Central memory CD4-positive, alpha-beta T cell (primary cell): ENCODE measurements at places on chromosomes 11 and 22.

- DNase-seq = peak; percentile 42
Measured at GRCh38 chr11:9137293-9138132, 46.1 kb upstream of the SCUBE2 start.

GRCh38 chr11:22734628-22735345 is 68.4 kb downstream of the GAS2 start:
- DNase-seq = no peak

DNA sequence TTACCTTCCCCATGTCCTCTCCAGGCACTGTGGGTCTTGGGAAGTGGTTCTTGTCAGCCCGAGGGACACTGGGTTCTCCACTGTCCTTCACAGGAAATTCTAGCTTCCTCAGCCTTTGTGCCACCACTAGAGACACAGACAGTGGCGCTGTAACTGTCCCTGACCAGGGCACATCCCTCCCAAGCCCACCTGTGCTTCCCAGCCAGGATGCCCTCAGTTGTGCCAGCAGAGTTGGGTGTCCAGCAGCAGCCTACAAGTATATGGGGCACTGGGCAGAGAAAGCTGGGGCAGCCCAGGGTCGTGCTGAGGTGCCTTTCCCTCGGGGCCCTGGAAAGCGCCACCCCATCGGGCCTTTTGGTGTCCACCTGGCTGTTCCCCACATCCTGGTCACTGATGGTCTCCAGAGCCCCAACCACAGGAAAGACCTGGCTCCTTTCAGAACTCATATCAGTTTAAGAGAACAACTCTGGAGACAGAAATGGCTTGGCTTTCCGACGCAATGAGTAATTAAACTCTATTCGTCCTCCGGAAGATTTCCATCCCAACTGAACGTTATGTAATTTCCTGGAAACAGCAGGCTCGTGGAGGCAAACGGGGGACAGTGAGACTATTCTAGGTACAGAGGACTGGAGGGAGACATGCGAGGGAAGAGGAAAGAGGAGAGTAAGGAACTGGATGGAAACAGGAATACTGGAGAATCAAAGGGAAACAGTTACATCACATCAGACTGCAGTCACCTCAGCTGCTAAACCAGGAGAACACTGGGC is 28.6 kb downstream of the PPP2R1B start:
- DNase-seq = no peak

- no peak for DNase-seq
Measured at GRCh38 chr11:59614277-59615119, 1.1 kb downstream of the OSBP start.

- DNase-seq = no peak
Measured at GRCh38 chr11:92332986-92333385, 108.4 kb downstream of the FAT3 start.

DNA sequence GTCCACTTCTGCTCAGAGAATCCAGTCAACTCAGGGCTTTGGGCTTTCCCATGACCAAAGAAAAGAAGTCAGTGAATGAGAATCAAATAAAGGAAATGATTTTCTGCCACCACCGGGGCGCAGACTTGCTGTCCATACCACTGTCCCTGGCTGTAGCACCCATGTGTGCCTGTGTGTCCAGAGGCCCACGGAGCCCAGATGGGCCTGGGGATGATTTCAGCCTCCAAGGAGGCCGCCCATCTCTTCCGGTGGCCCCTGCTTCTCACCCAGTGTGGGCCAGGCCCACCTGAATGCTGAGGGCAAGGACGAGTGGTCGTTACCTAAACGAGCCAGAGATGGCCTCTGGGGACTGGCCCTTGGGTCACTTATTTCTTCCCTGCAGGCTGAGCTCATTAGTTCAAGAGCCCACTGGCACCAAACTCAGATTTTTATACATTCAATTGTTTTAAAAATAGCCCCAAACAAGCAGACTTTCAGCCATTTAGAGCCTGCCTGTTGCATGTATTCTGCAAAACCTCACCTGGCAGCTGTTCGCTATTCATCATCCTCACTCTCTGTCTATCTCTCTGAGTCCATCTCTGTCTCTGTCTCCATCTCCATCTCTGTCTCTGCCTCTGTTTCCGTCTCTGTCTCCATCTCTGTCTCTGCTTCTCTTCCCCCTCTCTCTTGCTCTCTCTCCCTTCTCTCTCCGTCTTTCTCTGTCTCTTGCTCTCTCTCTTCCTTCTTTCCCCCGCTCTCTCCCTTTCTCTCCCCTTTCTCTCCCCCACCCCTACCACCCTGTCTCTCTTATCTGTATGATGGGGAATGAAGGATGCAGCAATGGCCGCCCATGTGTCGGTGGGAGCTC is 24.2 kb downstream of the KRTAP5-5 start:
- no peak for DNase-seq

DNA sequence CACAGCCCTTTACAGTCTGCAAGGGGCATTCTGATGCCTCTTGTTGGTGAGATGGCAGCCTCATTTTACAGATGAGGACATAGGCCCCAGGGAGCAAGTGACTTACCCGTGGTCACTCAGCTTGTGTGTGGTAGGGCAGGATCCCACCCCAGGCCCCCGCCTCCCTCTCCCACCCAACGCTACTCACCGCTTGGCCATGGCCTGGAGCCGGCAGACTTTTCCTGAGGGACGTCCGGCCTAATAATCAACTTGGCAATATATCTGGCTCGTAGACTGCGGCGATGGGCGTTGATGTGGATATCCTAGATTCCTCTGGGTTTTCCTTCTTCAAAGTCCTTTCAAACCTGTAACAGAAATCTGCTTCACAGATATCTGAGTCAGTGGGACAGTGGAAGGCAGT is 57.1 kb downstream of the ARHGAP8 start:
- DNase-seq = no peak

- DNase-seq = no peak
Measured at GRCh38 chr11:77053217-77054015, 13.4 kb upstream of the CAPN5 start.

GRCh38 chr11:83054904-83055380 is 16.8 kb downstream of the RAB30 start:
- DNase-seq = no peak

DNA sequence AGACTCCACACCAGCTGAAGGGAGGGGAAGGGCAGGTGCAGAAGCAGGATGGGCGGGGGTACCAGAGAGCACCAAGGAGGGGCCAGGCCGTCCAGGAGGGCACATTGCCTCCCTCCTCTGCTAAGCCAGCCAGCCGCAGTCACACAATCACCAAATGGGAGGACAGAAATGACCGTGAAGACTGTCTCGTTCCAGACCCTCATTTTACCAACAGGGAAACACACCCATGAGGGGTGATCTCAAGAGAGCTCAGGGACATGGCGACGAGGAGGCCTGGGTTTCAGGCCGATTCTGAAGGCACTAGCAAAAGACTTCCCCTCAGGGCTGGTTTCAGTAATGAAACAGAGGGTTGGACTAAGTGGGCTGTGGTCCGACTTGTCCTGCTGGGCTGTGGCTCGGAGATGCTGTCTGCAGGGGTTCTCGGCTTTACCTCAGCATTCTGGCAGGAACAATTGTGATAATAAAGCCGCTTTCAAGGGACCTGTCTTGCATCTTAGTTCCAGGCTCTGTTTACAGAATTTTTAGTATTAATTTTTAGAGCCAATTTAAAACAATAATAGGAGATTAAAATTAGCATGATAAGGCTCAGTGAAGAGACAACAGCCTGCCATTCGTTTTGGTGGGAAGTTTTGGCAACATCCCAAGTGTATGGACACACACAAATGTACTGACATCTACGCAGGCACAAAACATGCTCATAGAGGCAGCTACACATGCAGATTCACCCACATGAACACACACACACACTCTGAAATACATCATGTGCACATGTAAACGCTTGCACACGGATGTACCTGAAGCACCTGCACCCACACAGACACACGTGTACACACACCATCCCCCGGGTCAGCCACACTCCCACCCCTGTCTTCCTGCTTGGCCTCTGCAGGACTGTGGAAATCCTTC is 2.0 kb upstream of the B3GAT1 start:
- no peak for DNase-seq

DNA sequence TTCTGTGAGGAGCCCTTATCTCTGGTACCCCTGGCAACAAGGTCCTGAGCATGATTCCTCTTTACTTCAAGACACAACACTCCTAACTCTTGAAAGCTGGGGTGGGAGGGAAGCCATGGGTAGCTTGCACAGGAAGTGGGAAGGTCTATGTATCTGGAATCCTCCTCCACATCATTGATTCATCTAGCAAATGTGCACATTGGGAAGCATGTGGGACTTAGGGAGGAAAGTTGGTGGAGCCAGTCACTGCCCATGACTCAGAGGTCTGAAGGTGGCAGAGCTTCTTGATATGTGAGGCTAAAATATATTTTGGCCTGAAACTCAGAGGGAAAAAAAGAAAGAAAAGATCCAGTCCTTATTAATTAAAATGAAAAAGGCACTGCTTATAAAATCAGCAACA is 1000.9 kb downstream of the DLG2 start:
- no peak for DNase-seq

GRCh38 chr11:90468923-90469322 is 246.1 kb upstream of the CHORDC1 start:
- no peak for DNase-seq

DNA sequence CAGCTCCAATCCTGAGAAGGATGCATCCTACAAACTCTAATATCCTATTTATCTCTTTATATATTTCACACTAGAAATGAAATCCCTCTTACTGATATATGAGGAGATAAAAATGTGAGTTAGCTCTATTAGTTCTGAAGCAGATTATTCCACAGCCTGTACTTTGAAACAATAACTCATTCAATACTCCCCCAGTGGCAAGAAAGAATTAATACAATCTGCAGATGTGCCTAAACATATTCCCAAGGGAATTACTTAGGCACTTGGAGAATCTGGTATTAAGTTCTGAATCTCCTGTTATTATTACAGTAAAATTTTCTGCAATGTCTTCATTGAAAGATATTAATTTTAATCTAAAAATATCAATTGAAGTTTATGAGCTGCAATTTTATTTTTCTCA is 59.4 kb downstream of the DDI1 start:
- DNase-seq = no peak

- no peak for DNase-seq
Measured at GRCh38 chr11:99814021-99814420, 793.3 kb downstream of the CNTN5 start.

GRCh38 chr11:128653801-128654231 is 40.1 kb upstream of the FLI1 start:
- DNase-seq = no peak

GRCh38 chr22:42376711-42377554 is 55.3 kb downstream of the NFAM1 start:
- DNase-seq = no peak

GRCh38 chr11:119320776-119321524 is 4.0 kb upstream of the MCAM start:
- DNase-seq = peak; percentile 49

DNA sequence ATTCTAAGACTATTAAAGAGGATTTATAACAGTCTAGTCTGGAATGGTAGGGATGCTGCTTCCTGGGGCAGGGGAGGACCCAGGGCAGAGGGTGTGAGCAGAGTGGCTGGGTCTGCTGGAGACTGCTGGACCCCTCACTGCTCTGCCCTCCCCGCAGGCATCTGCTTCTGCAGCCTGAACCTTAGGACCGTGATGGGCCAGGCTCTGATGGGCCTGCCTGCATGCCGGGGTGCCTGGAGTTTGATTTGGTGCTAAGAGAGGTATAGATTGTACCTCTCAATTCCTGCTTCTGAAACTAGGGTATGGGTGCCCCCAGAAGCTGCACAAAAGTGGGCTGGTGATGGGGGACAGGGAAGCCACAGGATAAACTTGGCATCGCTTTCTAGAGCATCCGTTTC is 54.9 kb downstream of the CD82 start:
- DNase-seq = no peak

DNA sequence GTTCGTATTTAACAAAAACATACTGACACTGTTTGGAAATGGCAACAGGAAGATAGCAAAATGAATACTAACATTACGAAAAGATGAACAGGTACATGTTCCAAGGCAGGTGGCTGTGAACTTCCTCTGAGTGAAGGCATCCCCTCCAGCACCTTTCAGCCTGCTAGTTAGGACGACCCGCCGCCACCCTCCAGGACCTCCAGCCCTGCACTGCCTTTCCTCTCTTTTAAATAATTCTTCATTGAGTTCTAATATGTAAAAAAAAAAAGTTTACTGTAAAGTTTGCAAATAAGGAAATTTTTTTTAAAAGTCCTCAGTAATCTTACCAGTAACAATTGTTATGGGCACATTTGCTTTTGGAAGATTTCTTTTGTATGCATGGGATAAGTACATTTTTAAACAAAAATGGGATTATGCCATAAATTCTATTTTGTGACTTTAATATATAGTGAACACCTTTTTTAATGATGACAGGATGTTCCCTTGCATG is 6.0 kb downstream of the NEAT1 start:
- DNase-seq = peak; percentile 19

DNA sequence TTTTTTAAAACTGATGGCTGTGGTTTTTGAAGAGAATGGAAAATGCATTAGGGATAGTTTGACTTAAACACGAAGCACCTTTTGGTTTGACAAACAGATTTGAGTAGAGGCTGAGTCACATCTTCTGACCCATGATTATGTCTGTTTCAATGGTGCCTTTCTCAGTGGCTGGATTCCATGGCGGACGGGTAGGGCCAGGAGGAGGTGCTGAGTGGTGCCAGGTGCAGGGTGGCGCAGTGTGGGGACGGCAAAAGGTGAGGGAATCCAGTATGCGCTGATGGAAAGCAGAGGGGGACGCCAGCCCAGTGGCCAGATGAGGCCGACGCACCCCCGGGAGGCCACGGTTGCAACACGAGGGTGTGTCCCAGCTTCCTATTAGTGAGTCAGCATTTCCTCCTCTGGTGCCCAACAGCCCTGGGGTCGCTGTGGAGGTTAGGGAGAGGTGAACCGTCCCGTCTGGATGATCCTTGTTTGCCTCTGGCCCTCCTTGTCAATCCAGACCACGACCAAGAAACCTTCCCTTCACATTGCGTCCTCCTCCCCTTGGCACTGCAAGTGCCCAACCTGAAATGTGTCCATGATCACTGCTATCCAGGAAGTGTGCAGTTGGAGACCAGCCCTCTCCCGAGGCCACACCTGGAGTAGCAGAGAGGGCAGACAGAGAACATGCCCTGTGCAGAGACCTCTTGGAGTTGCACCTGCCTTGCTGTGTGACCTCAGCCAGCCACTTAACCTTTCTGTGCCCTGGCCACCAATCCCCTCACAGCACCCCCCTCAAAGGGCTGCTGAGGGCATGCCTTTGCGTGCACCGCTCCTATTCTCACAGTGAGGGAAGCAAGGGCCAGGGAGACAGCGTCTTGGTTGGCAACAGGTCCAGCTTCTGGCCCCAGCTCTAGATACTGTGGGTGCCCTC is 32.5 kb upstream of the ATXN10 start:
- no peak for DNase-seq

DNA sequence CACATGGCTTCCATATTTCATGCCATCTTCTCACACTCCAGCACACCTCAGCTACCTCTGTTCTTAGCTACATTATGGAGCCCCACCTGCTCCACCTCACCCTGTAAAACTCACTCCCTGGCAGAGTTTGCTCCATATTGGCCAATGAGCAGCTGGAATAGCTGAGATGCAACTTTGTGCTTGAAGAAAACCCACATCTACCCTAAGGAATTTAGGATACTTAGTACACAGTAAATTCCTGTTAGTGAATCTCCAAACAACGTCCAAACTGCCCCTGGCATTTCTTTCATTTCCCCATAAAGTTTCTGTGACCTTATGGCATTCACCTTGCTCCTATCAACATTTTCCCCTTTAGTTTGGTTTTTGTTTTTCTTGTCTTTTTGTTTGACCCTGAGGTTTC is 2.2 kb upstream of the VWCE start:
- DNase-seq = no peak
